ENCODE measurements at places on chromosomes 7 and 10.

- DNase-seq = no peak
Measured at GRCh38 chr7:21972397-21972784, 26.7 kb upstream of the CDCA7L start.

DNA sequence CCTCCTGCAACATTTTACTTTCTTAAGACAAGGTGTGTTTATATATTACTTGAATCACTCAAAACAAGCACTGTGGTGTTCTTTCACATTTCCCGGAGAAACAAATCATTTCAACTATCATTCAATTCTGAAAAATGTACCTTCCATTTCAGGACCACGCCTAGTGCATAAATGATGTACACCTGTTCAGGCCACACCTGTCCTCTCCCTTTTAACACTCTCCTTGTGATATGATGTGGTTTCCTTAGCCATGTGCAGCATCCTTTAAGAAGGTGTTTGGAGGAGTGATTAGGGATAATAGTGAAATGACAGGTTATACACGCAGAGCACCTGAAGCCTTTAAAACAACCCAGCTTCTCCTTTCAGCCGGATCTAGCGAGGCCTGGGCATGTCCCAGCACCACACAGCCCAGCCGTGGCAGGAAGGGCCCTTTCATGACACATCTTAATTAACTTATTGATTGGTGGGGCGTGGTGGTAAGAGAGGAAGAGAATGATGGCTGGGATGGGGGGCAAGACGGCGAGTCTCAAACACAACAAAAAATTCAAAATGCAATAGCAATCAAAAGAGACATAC, 26.9 kb downstream of the ABLIM1 start:
- no peak for DNase-seq

- DNase-seq = no peak
Measured at GRCh38 chr7:151028948-151029501, 775 bp downstream of the ABCB8 start.

DNA sequence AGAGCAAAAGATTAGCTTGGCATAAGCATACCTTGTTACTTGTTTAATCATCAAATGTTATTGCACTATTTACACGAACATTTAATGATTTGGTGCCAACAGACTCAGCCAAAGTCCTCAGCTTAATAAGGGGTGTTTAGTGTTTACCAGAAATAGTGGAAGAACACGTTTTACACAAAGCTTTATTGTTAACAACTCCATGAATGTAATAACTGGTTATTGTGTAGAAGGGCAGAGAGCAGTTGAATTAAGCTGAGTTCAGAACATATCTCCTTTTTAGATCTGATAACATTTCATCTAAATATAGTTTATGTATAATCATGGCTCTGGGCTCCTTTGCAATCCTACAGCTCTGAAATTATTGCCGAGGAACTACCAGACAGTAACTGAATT, 99.1 kb downstream of the CABCOCO1 start:
- no peak for DNase-seq

DNA sequence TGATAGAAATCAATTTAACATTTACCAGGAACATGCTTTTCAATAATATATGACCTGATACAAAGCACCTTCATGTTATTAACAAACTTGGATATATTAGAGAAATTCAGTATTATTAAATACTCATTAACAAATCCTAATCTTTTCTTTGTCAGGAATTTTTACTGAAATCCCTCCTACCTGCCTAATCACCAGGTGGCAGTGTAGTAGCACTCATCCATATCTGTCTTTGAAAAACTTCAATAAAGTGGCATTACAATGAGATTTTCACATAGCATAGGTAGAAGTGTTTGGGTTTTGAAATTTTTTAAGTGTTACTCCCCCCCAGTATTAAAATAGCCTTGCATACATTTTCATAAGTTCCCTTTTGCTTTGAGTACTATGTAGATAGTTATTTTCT, 1246.6 kb upstream of the LRRN3 start:
- DNase-seq = no peak

GRCh38 chr7:55020466-55020871, 1.7 kb downstream of the EGFR start:
- DNase-seq = no peak

DNA sequence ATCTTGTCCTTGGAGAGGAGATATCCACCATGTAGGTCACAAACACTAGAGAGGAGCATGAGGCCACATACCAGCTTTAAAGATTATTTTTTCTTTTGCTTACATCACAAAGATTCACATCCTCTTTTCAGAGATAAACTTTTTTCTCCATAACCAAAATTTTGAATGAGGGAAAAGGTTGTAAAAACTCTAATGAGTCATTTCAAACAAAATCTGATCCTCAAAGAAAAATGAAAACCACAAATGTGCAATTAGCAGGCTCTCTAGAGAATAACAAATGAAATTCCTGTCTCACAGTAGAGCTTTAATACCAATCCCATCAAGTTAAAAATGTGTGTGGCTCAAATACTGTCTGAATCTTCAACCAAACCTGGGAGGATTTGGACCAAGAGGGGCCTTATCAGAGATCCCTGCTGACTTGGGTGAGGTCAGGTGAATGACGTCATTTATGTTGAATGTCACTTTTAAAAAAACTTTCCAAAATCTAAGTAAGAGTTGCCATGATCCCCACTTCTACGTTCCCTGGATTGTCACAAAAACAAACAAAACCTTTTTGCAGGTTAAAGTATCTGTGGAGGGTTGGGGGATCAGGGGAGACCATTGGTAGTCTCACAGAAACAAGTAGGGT, 261.5 kb upstream of the NPSR1 start:
- no peak for DNase-seq

DNA sequence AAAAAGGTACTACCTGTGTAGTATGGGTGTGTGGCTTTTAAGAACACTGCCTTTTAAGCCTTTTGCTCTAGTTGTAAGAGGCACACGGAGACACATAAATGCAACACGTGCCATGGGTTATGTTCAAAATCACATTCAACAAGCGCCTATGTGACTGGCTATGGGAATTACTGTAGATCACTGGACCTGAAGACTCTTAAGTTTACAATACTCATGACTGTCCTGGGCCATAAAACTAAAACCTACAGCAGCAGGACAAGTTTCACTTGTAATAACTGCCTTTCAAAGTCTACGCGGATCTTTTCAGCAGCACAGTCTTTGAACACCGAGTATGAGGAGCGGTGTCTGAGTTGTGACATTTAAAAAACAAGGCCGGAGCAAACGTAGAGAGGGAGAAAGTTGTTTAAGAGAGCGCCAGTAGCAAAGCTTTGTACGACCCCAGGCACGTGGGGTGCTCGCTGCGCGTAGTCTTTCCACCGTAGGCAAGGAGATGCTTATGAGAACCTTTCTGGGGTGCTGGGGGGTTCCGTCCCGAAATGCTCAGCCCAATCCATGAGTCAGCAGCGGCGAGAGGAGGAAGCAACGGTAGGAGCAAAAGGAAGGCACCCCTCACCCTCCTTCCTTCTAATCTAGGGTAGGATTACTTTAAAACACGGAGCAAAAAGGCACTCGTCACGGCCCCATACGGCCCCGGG, 662 bp downstream of the DNAJC2 start:
- no peak for DNase-seq

- no peak for DNase-seq
Measured at GRCh38 chr10:122632576-122632975, 67.1 kb downstream of the C10orf120 start.

DNA sequence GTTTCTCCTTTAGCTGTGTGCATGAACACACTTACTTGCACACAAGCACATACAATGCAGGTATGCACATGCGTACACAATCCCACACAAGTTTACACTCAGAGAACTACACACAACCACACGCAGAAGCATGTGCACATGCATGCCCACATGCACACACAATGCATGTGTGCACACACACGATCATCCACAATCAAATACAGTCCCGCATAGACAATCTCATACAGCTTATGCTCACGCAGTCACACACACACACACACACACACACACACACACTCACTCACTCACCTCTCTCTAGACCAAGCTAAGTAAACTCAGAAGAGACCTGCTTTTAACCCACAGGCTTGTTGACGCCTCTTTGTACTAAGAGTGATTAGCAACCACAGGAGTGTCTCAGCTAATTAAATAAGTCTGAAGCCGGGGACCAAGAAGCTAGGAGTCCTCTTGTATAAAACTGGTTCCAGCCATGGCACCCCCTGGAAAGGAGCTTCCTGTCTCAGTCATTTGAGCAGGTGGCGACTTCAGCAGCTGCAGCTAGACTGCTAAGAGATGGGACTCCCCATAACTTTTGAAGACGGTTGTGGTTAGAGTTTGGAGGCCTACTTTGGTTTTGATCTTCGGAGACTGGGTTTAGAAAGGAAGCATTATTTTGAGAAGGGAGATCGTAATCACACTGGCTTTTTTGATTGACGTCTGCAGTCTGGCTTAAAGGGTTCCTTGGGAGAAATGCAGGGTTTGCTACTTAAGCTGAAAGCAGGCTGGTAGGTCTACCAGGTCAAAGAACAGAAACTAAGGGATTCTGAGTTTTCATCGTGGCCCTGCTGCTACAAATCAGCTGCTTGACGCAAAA, 82.3 kb upstream of the ADRB1 start:
- DNase-seq = no peak

DNA sequence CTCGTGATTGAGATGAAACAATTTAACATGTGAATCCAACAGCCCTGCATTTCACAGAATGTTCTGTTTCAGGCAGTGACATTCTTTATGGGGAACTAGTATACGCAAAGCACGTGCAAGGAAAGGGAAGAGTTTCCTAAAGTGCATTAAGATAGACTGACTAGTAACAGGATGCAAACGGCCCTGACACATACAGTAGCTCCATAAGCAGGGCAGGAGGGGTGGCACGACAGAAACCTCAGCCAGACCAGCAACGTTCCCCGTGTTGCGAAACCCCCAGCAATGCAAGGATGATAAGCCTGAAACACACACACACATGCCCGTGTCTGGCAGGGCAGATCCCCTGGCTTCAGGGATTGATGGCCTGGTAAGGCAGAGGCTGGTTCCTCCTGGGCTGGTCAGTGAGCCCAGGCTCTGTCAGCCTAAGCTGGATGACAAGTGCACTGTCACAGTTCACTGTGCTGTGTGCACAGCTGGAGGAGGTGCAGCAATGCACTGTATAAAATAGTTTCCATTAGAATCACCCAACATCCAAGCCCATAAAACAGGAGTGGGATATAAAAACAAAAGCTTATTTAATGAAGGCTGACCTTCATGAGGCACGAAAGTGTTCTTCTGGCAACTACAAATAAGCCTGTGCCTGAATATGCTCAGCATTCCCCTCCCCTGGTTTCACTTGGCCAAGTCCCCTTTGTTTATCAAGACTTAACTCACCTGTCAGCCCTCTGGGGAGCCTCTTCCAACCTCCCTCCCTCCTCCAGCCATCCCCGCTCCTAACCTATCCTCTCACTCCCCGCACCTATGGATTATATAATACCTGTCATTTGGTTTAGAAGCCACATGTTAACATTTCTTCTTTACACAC, 88.8 kb downstream of the GSAP start:
- no peak for DNase-seq

DNA sequence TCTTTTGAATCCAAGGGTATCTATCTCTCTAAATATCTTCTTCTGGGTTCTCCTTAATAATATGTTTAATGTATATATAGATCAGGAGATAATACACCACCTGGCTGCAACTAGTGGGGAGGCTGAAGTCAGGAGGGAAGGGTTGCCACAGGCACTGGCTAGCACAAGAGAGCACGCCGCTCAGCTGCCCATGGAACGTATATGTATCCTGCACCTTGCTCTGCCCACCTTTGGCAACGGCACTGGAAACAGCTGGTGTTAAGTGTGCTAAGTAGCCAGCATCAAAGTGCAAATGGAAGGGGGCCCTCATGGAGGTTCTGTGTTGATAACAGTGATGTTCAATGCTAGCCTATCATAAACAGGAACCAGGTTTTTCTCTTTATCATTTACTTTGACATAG, 49.8 kb upstream of the FAM133B start:
- DNase-seq = no peak

DNA sequence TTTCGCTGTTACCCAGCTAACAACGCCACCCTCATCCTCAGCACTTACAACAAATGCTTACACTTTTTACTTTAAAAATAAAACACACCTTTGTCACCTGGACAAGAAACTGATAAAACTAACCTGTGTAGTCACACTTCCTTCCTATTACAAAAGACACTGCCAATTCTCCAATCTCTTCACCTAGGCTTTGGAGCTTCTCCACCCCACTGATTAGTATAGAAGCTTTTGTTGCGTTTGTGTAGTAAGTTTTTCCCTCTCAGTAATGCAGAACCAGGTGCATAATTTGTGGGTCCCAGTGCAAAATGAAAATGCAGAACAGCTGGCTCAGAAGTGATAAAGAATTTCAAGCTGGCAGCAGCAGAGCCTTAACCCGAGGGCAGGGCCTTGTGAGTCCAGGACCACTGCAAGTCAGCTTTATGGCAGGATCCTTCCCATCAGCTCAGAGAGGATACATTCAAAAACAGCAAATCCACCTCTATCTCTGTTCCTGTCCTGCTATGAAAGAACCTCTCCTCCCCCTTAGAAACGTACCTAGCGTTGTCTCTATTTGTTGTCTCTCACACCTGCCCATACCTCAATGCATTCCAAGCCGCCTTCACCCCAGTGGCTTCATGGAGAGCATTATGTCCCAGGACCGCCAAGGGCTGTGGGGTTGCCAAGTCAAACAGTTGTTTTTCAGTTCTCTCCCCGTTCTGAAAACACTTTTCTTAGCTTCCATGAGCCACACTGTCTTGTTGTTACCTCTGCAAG, 40.3 kb upstream of the EGFR start:
- no peak for DNase-seq

DNA sequence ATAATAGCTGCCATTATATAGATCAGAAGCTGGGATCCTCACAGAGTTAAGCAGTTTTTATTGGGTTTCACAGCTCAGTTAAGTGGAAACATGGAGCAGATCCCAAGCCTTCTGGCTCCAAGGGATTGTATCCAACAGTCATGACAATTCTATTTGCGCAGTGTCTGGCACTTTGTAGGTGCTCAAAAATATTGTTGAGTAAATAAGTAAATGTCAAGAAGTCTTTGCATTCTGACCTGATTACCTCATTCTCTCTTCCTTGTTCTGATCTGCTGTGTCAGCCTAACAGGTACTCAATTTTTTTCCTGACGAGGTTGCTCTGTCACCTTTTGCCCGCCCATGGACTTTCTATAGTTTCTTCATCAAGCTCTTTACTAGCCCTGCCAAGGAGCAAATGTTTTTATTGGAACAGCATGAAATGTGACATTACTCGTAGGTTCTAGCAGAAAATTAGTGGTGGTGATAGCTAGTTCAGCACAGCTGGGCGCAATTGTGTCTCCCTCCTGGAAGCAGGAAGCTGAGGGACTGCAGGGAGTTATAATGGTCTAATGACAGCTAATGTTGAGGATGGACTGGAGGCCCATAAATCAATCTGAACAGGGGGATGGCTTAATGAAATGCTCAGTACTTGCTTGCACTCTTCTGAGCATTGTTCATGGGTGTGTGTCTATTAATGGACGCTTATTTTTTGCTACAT, 680.2 kb downstream of the CCSER2 start:
- no peak for DNase-seq

GRCh38 chr7:123824754-123825067, 20.3 kb upstream of the HYAL4 start:
- peak; percentile 40 for DNase-seq

DNA sequence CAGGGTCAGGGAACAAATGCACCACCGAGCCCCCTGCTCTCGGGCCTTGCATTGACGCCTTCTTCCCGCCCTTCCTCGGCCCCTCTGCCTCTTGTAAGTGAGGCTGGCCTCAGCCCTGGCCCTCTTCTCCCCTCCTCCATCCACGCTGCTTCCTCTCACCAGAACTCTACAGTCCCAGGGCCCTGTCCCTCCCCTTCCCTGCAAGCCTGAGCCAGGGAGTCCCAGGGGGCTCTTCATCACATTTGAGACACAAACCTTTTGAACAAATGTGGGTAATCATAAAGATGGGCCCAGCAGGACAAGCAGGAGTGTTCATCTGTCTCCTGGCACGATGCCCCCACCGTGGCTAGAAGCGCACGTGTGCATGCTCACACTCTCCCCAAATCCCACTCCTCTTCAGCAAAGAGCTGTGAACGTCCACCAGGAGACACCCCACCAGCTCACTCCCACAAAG, 57.7 kb downstream of the SLIT1 start:
- no peak for DNase-seq
